Activated effector memory CD4-positive, alpha-beta T cell treated with anti-CD3 and anti-CD28 coated beads, Interleukin-2, amount 50 U/mL, for 16 hours (primary cell): ENCODE measurements at places on chromosomes 6 and 20.

GRCh38 chr6:160027931-160028330 is 59.0 kb downstream of the IGF2R start:
- no peak for DNase-seq

- DNase-seq: no peak
Observed at GRCh38 chr6:37369321-37370201, 15.8 kb downstream of the RNF8 start.

- peak; percentile 79 for DNase-seq
Observed at GRCh38 chr6:16760516-16761470, at the start of gene ATXN1. Gene ATXN1 (minus strand): TSS chr6:16761460.

DNA sequence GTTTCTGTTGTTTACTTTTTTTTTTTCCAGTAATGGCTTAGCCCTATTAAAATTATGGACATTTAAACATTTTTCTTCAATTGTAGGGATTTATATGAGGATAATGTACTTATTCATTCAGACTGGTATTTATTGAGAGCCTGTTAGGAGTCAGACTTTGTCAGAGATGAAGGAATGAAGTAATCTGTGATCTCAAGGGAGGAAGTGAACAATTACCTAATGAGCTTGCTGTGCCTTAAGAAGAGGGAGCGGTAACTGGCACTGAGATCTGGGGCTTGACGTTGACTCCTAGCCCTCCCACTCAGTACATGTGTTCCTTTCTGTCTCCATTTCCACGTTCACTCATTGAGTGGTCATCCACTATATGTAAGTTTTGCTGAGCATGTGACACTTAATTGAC is 12.6 kb downstream of the AFDN start:
- DNase-seq: no peak

GRCh38 chr6:17066610-17067009 is 35.2 kb upstream of the STMND1 start:
- no peak for DNase-seq

- no peak for DNase-seq
Observed at GRCh38 chr6:27562027-27562410, 89.1 kb upstream of the ZNF184 start.

GRCh38 chr6:129701721-129702455 is 8.1 kb downstream of the ARHGAP18 start:
- no peak for DNase-seq

GRCh38 chr20:45993197-45993951 is 15.3 kb upstream of the MMP9 start:
- DNase-seq: no peak

GRCh38 chr20:40771848-40772511 is 82.9 kb upstream of the MAFB start:
- no peak for DNase-seq

DNA sequence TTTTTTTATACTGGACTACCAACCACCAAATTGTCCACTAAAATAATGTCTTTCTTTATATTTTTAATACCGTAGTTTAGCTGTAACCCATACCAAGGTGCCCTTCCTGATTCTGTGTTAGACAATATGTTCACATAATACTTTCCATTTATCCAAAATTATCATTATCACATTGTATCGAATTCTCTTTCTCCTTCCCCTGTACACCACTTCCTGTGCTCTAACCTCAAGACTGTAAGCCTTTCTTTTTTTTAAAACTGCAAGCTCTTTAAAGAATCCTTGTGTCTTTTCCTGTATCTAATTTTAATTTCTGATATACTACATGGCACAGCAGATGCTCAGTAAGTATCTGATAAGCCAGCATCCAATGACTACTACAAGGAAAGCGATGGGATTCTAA is 917.5 kb downstream of the EYS start:
- DNase-seq: no peak

DNA sequence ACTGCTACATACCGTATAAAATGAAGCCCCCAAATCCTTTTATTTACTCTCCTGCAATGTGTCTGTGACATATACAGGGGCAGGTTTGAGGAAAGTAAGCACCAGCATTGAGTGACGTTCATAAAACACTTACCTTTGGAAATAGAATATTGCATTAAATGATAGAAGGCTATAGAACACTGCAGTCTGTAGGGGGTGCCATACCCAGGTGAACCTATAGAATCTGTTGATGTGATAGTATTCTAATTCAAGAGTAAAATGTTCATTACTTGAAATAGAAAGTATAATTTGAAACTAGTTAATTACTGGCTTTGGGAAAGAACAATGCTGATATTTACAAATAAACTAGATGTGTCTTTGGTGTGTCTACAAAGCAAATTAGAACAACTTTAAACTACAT is 47.0 kb upstream of the PRL start:
- no peak for DNase-seq

DNA sequence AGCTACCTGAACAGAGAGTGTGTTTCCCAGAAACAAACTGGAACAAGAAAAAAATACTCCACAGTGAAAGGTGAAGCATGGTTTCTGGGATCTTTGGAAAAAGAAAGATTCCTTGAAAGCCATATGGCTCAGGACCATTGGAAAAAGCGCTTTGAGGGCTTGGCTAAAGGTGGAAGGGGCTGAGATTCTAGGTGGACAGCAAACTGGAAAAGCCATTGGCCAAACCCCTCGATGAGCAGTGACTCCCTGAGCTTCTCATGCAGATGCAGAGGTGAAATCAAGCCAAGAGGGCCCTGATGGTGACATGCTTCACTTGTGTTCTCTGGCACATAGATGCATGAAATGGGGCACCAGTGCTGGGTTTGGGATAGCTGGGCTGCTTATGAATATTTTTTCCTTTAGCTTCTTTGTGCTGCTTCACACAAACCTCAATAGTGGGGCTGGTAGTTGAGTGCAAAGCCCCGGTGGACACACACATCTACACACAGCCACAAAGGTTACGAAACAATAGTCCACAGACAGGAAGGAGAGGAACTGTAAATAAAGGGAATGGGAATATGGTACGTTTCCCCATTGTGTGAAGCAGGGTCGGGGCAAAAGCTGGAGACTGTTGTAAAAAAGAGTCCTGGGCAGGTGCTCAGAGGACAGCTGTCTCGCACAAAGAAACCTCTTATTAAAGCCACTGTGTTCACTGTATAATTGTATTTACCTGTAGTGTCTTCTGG is 117.8 kb downstream of the FOXA2 start:
- no peak for DNase-seq

DNA sequence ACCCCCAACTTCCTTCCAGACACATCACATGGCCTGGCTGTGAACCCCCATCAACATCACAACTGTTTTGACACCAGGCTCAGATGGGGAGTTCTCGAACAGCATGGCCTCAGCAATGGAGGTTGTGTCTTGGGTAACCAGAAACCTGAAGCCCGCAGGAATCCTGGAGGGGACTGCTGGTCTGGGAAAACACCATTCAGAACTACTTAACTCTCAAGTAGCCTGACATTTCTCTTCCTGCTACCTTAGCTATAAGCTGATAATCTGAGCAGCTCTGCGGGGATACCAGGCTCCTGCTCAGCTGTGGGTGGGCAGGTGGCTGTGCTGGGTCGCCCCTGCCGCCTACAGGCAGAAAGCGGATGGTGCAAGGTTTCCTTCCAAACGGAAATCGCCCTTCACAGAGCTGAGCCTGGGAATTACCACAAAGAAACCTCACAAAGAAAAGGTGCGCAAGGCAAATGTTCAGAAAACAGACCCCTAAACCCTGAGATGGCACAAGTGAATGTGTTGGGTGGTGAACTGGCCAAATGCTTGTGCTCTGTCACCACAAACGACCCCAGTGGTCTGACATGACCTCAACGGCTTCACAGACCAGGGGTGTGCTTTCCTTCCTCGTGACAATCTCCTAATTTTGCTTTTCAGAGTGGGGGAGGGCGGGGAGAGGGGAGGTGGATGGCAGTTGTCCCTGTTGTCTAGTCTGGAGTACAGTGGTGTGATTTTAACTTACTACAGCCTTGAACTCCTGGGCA is 29.5 kb downstream of the SNX5 start:
- peak; percentile 80 for DNase-seq

DNA sequence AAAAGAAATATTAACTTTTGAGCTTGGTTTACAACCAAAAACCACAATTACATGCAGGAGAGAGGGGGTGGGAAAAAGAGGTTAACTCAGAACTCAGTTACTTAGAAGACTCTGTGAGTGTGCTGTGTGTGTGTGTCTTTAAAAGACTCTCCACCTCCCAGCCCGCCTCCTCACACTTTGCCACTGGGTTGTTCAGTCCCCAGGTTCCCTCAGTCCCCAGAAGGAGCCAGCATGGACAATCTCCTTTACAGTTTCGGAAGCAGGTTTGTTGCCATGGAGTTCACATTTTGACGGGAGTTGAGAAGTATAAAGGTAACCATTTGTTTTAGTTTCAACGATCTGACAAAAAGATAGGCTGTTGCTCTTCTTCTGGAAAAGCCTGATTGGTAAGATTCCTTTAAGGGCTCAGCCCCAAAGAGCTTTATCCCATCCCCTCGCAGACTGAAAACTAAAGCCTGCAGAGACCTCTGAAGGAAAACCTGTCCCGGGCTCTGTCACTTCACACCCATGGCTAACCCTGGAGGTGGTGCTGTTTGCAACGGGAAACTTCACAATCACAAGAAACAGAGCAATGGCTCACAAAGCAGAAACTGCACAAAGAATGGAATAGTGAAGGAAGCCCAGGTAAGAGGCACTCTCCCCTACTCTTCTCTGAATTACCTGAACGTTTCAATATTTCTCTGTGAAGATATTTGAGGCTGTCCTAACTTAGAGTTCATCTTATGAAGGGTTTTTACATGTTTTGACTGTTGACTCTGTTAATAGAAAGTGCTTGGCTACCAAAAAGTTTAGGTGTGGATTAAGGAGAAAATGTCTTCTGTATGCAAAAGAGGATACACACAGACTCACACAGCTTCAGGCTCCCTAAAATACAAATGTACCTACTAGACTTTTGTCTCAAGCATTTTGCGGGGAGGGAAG is at the start of gene SPTLC3:
Gene SPTLC3 (plus strand): TSS at position 212 of the 921 bp plus-strand sequence. CDS start 296 bp downstream, at position 508.
- DNase-seq: no peak

- no peak for DNase-seq
Observed at GRCh38 chr6:129183681-129184301, 300.9 kb downstream of the LAMA2 start.

DNA sequence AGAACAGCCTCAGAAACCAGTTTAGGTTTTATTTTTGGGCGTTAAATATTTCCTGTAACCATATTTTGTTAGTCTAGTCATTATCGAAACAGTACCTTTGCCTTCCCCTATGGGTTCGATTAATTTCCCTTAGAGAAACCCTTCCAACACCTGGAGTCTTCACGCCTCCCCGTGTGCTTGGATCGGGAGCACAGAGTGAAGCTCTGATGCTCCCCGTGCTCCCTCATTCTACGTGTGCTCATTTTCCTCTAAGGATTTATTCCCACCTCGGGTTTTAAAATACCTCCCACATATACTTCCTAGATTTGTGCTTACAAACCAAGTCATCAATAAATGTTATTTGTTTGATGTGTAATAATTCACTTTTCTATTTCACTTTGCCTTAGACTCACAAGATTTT is 142.4 kb downstream of the TTLL2 start:
- no peak for DNase-seq

DNA sequence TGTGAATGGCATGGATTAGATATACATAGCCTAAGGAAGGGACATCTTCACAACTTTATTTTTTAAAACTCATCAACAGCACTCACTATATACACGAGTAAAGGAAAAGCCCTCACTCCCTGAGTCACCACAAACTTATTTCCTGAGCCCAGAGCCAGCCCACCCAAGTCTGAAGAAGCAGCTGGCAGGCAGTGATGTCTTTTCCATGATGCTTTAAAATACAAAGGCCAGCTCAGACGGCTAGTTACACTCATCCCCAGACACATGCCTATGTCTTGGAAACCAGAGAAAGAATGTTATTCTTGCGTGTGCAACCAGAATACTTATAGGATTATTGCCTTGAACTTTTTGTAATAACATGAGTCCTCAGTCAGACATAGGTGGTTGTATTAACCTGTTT is 114.4 kb downstream of the ADGRG6 start:
- no peak for DNase-seq

DNA sequence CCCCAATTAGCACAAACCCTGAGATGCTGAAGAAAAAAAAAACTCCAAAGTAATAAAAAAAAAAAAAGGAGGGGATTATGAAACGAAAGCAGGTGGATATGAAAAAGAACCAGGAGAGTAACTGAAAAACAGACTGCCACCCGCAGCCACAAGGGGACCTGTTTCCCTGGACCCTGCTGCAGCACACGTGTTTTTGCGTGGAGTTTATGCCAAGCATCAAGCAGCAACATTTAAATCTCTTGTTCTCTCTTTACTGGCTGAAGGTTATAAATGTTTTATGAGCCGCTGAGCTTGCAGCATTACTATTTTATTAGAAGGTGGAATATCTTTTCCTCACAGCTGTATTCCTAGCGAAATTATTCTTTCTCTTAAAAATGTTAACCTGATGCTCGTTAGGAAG is 131.6 kb upstream of the OLIG3 start:
- DNase-seq: no peak

DNA sequence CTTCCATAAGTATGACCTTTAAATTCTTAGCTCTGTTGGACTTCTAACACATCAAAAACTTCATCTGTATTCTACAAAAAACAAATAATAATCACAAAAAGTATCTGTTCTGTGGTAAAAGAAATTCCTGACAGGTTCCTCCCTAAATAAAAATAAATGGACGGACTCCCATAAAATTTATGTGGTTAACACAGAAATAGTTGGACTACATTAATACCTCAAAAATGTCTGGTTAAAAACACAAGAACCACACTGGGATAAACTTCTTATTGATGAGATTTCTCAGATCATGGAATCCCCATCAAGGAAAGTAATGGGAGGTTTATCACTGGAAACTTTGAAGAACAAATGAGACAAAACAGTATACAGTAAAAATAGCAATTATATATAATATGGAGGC is 172.4 kb downstream of the MOXD1 start:
- DNase-seq: no peak

DNA sequence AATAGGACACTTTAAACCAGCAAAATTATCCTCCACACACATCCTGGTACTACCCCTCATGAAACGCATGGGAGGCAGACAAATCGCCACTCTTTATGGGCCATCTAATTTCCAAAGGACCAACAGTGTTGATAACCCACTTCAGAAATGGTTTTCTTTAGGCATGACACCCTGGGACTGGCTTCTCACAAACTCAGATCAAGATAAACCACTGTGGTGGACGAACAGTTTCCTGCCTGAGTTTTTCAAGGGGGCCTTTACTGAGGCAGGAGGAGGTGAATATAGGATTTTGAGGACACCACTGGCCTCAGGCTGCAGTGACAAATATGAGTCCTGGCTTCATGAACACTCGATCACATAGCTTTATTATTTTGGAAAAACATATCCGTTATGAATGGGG is 26.0 kb downstream of the TRAM2 start:
- no peak for DNase-seq

- DNase-seq: no peak
Observed at GRCh38 chr6:47377971-47378370, 68.3 kb upstream of the TNFRSF21 start.
